Activated naive CD4-positive, alpha-beta T cell (primary cell): ENCODE measurements at places on chromosomes 2 and 18.

DNA sequence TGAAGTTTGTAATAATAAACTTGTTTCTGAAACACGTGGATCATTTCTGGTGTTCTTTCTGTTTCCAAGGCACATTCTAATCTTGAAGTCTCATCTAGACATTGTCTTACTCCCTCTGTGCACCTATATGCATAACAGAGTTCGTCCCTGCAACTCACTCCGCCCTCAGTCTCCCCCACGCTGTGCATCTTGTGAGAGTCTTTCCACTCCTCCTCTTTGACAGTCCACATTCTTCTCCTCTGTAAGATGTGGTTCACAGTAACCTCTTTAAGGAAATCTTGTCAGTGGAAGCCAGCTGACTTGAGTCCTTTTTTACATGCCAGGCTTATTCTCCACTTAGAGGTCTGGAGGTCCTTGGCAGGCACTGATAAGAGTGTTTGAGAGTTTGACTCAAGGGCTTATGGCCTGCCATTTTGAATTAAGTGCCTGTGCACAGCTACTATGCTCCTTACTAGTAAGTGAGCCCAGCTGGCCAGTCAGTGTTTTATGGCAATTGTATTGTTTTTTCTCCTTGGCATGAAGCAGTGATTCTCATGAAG lies 108.9 kb upstream of the IL1R2 start:
- no peak for DNase-seq

DNA sequence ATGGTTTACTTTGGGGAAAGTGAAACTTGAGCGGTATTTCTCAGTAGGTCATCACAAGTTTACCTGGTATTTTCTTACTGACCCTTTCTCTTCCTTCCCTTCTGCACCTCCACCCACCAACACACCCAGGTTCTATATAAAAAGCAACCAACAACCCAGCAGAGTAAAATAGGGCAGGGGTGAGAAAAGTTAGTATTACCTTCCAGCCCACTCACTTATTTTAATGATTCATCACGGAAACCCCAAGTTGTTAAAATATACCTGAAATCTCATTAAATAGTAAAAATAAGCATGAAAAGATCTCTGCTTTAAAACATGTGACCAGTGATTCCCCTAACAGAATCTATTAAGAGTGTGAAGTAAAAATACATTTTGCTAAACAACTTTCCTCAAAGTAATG lies 306.1 kb downstream of the ZEB2 start:
- no peak for DNase-seq

DNA sequence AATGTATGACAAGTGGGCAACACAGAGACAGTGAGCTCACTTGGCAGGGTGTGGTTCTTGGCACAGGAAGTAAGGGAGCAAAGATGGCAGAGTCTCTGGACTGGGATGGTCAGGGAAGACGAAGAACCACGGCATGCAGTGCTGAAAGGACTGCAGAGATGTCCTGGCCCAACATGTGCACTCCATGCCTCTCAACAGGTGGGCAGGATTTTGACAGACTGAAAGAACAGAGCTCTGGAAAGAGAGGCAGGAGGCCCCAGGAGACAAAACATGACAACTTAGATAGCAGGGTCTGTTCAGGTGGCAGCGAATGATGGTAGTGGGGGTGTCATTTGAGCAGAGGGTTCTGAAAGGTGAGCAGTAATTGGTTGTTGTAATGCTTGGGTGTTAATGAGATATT lies 180.3 kb downstream of the FHOD3 start:
- no peak for DNase-seq

GRCh38 chr2:188414411-188414810 lies 122.7 kb downstream of the GULP1 start:
- no peak for DNase-seq

GRCh38 chr18:33839452-33840211 lies 261.6 kb downstream of the ASXL3 start:
- DNase-seq, result no peak

DNA sequence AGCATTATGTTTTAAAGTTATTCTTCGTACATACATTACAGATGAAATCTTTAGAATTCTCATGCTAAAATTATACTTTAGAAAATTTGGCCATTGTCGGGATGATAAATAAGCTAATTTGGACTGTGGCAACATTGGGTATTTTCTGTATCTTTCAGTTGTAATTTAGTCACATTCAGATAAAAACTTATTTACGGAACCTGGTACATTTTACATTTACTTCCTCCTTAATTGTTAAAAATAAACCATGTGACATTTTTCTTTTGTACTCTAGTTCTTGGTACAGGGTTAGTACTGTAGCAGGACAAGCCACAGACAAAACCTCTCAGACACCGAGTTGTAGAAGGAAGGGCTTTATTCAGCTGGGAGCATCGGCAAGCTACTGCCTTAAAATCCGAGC lies 4.2 kb downstream of the CNDP2 start:
- DNase-seq, result no peak

- DNase-seq, result no peak
These were observed 515.5 kb upstream of the MYT1L start for GRCh38 chr2:2846332-2847208.

GRCh38 chr18:48833701-48834412 lies 116.9 kb downstream of the SMAD7 start:
- no peak for DNase-seq

DNA sequence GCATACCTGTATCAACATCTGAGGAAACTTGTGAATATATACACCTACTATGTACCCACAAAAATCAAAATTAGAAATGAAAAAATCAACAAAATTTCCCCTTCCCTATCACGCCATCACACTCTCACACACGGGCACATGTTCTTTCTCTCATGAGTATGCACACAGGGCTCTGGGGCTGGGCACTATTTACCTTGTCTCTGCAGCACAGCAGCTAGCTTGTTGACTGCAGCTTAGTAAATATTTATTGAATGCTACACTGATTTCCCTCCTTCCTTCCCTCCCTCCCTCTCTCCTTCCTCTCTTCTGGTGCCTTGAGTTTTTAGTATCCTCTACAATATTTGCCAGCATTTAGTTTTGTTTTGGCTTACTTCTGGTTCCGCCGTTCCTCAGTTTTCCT lies 182.7 kb upstream of the LHCGR start:
- DNase-seq, result no peak
